Mononuclear cell (primary cell): ENCODE measurements at places on chromosomes 12 and 14. TPM values are rescaled to one million over a fixed set of nuclear protein-coding genes. Genes with fewer than 3 reads are reported as not detected.

The SIX6 gene
- total RNA-seq: not detected

The HRK gene
- 0.10 TPM for total RNA-seq

The ATP2B1 gene
- total RNA-seq: 408 TPM

The CCDC63 gene
- not detected for total RNA-seq

The TRMT61A gene
- 7.2 TPM for total RNA-seq

The SCFD1 gene
- 139 TPM for total RNA-seq

The LUM gene
- total RNA-seq: 0.10 TPM

The ABCD2 gene
- total RNA-seq: 4.8 TPM

The TAS2R42 gene
- not detected for total RNA-seq

The DBX2 gene
- total RNA-seq: not detected

The LMBR1L gene
- total RNA-seq: 133 TPM

The NRXN3 gene
- total RNA-seq: under 0.01 TPM

The TPI1 gene
- total RNA-seq: 202 TPM

The PLEKHD1 gene
- 0.31 TPM for total RNA-seq

The EML5 gene
- 3.8 TPM for total RNA-seq

The CLEC2A gene
- not detected for total RNA-seq

The DAO gene
- not detected for total RNA-seq

The DHRS1 gene
- 10.4 TPM for total RNA-seq

The A2M gene
- total RNA-seq: not detected

The CBLN3 gene
- 0.84 TPM for total RNA-seq

The PCED1B gene
- 10.0 TPM for total RNA-seq

The RPS6KL1 gene
- 3.4 TPM for total RNA-seq

The KCNK13 gene
- total RNA-seq: 0.42 TPM

The ATP23 gene
- total RNA-seq: 10.4 TPM

The KERA gene
- total RNA-seq: not detected

The CACNB3 gene
- 0.63 TPM for total RNA-seq

The PZP gene
- not detected for total RNA-seq

The RDH5 gene
- total RNA-seq: 3.0 TPM

The GPR65 gene
- 30.2 TPM for total RNA-seq

The IGF1 gene
- total RNA-seq: not detected

The RERGL gene
- not detected for total RNA-seq

The MAP1LC3B2 gene
- 1.9 TPM for total RNA-seq

The AHNAK2 gene
- total RNA-seq: 0.10 TPM

The FAM181A gene
- not detected for total RNA-seq

The LRRC9 gene
- not detected for total RNA-seq

The IFNG gene
- 12.4 TPM for total RNA-seq

The BICD1 gene
- total RNA-seq: 5.5 TPM

The ZNF664 gene
- 18.5 TPM for total RNA-seq

The KRT6C gene
- total RNA-seq: not detected

The SOAT2 gene
- total RNA-seq: 0.21 TPM

The FSCB gene
- total RNA-seq: under 0.01 TPM

The KRT77 gene
- total RNA-seq: not detected
